ENCODE measurements at places on chromosomes 5 and 9. TPM values are rescaled to one million over a fixed set of nuclear protein-coding genes. Genes with fewer than 3 reads are reported as not detected.

Gene FGD3
- 0.17 TPM for total RNA-seq

Gene RAI14
- total RNA-seq = 257 TPM

Gene EPB41L4A
- 33.5 TPM for total RNA-seq

Gene SPINK4
- not detected for total RNA-seq

Gene CDH18
- not detected for total RNA-seq

Gene IFNK
- not detected for total RNA-seq

Gene LCNL1
- not detected for total RNA-seq

Gene PDCD1LG2
- 4.4 TPM for total RNA-seq

Gene PDE6A
- total RNA-seq = 0.05 TPM

Gene PSMB7
- total RNA-seq = 180 TPM

Gene GKAP1
- total RNA-seq = 2.6 TPM

Gene HTR1A
- total RNA-seq = not detected

Gene DRD1
- total RNA-seq = not detected

Gene SQSTM1
- 1,006 TPM for total RNA-seq

Data from dermis blood vessel endothelial cell (primary cell).